ENCODE measurements at places on chromosomes 3 and 15.

DNA sequence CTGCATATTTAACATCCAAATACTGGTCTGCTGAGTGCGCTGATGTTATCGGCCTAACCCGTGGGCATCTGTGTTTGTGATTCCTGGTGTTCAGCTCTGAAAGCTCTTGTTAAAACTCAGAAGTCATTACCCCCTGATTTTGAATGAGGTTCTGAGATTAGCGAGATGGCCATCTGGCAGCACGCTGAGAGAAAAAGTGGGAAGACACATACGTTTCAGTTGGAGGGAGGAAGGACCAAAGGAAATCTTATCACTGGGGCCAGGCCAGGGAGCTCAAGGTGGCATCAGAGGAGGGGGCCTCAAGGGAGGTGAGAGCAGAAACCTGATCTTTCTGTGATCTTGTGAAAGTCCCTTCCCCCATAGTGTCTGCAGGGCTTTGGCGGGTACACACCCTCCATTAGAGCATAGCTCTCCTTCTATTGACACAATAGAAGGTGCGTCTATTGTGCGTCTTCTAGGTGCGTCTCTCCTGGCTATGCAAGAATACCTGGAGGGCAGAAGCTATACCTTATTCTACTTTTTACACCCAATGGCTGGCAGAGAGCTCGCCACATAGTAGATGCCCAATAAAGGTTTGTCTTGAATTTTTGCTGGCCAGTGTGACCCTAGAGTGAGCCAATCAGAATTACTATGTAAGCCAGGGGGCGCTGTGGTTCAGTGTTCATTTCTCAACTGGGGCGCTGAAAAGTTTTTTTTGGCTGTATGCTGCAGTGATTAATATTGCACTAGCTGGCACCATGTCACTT lies 182.4 kb downstream of the SHQ1 start:
- DNase-seq, result no peak

DNA sequence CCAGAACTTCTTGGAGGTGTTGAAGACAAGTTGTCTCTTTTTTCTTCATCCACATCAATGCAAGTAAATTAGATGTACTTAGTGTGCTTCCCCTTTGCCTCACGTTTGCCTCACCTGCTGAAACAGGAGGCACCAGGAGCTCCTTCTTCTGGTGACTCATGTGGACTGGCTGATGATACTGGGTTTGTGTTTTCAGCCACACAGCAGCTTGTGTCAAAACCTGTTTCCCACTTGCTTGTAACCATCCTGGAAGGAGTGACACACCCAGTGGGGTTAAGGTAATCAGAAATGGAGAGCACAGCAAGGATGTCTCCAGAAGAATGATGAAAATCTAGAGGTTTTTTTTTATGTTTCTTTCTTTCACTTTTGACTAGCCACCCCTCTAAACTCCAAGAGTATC lies 143.3 kb upstream of the RBMS3 start:
- no peak for DNase-seq

- DNase-seq, result no peak
These were observed 91.6 kb downstream of the ADCY5 start for GRCh38 chr3:123357275-123357674.

GRCh38 chr3:17974206-17974841 lies 231.9 kb upstream of the TBC1D5 start:
- no peak for DNase-seq

GRCh38 chr3:107938143-107938542 lies 152.7 kb downstream of the CD47 start:
- peak; percentile 27 for DNase-seq

GRCh38 chr3:196502775-196503195 lies 783 bp downstream of the RNF168 start:
- peak; percentile 81 for DNase-seq

- no peak for DNase-seq
These were observed 109.5 kb downstream of the CGGBP1 start for GRCh38 chr3:87949189-87949878.

GRCh38 chr3:136788154-136788553 lies 30.8 kb upstream of the SLC35G2 start:
- DNase-seq, result no peak

- DNase-seq, result no peak
These were observed 28.0 kb upstream of the ATP10A start for GRCh38 chr15:25891081-25891480.

GRCh38 chr3:42375121-42375800 lies 35.1 kb downstream of the LYZL4 start:
- no peak for DNase-seq

GRCh38 chr15:39598186-39598850 lies 17.4 kb downstream of the THBS1 start:
- DNase-seq, result no peak

- DNase-seq, result peak; percentile 63
These were observed 155.6 kb upstream of the STT3B start for GRCh38 chr3:31377045-31377642.

GRCh38 chr3:49471856-49472495 lies 1.9 kb downstream of the DAG1 start:
- DNase-seq, result no peak

- DNase-seq, result no peak
These were observed 81.2 kb downstream of the CHD2 start for GRCh38 chr15:92981333-92981732.

GRCh38 chr3:98979296-98979695 lies 77.8 kb upstream of the DCBLD2 start:
- no peak for DNase-seq

- DNase-seq, result no peak
These were observed 32.2 kb downstream of the DNAAF4 start for GRCh38 chr15:55475842-55476241.

GRCh38 chr3:20160230-20160629 lies 25.8 kb downstream of the SGO1 start:
- DNase-seq, result no peak

DNA sequence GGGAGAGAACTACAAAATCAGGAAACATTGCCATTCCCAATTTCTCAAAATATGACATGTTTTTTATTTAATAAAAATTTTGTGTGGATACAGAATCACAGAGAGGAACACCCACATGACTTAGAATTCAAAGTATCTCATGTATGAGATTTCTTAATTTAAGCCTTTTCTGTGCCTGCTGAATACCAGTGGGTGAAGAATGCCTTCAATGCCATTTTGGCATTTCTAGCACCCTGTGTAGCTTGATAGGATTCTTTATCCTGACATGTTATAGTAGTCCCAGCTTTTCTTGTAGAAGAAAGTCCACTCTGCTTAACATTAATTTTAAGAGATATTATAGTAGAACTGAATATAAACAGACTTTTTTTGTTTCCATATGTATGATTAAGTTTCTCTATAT lies 3.1 kb upstream of the SLMAP start:
- DNase-seq, result no peak

DNA sequence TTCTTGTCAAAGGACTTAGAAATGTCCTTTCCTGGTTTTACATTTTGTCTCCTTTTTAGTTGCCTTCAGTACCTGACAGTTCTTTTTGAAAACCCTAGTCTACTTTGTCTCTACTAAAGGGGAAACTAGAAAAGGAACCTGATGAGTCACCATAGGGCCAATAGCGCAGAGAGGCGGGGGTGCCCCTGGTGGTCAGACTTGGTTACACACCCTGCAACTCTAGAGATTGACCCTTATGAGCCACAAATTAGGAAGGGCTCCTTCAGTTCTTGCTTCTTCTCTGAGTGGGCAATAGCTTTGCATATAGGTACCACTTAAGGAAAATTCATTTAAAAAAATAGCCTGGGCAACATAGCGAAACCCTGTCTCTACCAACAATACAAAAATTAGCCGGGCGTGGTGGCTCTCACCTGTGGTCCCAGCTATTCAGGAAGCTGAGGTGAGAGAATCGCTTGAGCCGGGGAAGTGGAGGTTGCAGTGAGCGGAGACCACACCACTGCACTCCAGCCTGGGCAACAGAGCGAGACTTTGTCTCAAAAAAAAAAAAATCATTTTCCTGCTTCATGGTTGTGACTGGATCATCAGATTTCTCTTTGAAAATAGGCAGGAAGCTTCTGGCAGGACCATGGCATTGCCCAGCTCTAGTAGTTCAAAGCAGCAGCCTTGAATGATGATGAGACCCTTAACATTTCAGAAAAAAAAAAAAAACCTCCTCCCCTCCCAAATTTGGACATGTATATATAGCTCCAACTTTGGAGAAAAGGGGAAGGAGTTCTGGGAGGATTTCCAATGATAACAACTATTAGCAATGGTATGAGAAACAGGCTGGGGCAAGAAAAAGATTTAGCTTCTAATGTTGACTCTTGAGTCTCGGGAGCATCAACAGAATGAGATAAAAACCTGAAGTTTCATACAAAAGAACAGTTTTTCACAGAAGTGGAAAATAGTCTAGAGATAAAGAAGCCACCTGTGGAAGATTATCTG lies 45.2 kb upstream of the RASA2 start:
- DNase-seq, result peak; percentile 53

- DNase-seq, result no peak
These were observed 23.5 kb upstream of the CA12 start for GRCh38 chr15:63405159-63405558.

- DNase-seq, result no peak
These were observed 202.1 kb downstream of the GREM1 start for GRCh38 chr15:32919749-32920414.

- DNase-seq, result no peak
These were observed 835.6 kb downstream of the IGSF11 start for GRCh38 chr3:118199044-118199443.

DNA sequence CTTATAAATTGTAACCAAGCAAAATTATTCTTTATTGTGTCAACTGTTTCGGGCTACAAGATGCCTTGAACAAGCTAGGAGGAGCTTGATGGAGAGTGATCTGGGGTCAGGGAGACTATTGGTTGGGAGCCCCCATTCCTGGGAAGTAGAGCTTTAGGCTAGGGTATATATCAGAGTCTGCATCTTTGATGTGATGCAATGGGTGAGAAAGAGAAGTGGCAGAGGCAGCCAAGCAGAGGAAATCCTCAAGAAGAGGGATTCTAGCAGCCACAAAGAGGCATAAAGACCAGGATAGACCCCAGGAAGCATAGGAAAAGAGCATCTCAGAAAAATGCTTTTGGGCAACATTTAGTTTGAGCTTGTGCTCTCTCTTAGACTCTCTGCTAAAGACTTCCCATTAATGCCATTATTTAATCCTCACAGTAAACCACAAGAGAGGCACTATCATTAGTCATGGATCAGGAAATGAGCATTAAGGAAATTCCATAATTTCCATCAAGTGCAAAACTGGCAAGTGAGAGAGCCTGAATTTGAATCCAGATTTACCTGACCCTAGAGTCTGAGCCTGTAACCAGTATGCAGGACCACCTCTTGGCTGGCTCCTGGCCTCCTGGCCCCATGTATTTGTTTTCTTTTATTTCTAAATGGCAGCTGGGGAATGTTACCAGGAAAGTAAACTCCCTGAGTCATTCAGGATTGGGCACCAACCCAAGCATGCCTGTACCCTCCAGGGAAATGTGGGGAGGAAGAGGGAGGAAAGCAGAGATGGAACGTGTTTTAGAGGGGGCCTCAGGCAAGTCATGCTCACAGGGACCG lies 118.7 kb downstream of the RPL22L1 start:
- peak; percentile 83 for DNase-seq

- DNase-seq, result no peak
These were observed 2.9 kb downstream of the DNAJB8 start for GRCh38 chr3:128463771-128464170.

DNA sequence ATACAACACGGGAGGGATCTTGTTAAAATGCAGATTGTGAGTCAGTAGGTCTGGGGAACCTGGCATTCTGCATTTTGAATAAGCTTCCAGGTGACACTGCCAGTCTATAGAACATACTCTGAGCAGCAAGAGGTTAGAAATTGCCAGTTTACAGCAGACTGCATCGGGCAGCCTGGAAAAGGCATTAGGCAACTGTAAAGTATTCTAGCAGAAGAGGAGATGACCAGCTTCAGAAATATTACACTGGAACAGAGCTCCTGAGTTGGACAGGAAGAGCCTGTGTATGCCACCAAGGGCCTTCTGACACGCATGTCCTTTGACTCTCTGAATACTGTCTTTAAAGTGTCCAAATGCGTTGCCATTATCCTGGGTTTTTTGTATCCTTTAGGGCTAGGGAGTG lies 2.5 kb upstream of the ACAN start:
- no peak for DNase-seq

- DNase-seq, result peak; percentile 18
These were observed 22.7 kb downstream of the ABHD6 start for GRCh38 chr3:58260261-58260731.

DNA sequence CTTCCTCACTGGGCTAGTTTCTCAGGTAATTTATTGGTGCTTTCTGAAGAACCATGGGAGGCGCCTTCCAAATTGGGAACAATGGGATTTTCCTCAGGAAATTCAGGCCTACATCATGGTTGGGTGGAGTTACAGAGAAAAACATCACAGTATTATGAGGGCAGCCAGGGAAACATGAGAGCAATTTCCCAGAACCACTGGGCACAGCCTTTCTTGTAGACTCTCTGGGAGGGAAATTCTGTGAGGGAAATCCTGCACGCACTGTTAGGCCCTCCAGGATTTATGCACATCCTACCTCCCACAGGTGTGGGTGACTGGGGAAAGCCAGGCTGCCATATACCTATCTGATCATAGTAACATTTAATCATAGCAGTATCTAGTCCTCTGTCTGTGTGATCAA lies 13.2 kb downstream of the POPDC2 start:
- no peak for DNase-seq

DNA sequence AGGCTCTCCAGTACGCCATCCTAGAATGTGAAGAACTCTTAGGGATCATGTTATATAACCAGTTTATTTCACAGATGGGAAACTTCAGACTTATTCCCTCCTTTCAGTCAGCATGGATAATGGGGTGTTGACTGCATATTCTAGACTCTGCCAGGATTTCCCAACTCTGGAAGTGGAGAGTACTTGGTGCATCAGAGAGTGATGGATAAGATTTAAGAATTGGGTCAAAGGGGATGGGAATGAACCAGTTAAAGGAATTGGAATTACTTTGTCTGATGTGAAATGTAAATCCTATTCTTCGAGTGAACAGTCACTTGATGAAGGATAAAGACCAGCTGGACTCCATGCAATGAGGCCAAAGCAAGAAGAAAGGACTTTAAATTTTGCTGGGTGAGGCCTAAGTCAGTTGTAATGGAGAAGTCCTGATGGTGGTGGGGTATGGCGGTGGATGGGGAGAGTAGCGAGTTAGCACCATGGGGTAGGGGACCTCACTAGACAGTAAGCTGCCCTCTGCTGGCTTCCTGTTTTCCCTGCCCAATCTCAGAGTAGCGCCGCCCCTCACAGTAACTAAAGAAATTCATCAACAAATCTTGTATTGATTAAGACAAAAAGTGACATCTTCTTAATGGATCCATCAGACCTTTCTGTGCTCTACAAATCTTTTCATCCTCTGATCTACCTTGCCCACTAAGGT lies 7.3 kb upstream of the CACNA1D start:
- no peak for DNase-seq

DNA sequence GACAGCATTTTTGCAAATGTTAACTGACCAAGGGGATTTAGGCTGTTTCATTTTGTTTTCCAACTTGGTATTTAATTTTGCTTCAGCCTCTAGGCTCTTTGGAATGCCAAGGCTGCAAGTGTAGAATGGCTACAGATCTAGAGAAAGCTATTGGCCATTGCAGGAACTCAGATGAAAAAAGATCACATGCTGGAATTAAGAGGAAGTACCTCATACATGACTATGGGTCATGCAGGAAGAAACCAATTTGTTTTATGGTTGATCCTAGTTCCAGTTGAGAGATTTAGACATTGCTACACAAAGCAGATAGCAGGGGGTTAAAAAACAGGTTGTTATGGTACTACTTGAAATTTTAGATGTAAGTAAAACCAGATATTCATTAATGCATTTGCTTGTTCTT lies 12.7 kb upstream of the CLDN16 start:
- no peak for DNase-seq
